OCI-LY7 (cell line): ENCODE measurements at places on chromosomes 1 and 21.
A peak's percentile ranks its signal among the peaks of the same experiment; 100 is the strongest.

- peak; percentile 94 for DNase-seq
These were observed 19.7 kb downstream of the BTG2 start for GRCh38 chr1:203325026-203325417.

DNA sequence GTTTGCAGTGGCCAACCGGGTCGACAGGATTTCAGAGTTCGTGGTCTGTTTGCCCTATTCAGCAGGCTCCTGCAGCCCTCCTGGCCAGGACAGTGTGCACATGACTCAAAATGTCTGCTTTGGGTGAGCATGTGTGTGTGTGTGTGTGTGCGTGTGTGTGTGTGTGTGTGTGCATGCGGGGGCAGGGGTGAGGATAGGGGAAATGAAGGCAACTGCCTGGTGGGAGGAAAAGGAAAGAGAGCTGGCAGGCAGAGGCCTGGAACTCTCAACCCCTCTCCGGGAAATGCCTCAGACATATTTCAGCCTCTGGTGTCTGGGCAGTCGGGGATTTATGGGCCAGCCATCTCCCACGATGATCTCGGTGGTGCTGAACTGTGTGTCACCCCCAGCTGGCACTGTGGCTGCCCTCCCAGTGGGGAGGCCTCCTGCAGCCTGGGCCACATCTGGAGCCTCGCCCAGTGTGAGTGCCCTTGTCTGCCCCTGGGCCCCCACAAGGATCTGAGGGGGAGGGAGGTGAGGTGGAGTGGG lies 15.2 kb downstream of the CDCP2 start:
- DNase-seq = no peak

GRCh38 chr1:156128654-156129597 lies 14.4 kb downstream of the LMNA start:
- no peak for DNase-seq

DNA sequence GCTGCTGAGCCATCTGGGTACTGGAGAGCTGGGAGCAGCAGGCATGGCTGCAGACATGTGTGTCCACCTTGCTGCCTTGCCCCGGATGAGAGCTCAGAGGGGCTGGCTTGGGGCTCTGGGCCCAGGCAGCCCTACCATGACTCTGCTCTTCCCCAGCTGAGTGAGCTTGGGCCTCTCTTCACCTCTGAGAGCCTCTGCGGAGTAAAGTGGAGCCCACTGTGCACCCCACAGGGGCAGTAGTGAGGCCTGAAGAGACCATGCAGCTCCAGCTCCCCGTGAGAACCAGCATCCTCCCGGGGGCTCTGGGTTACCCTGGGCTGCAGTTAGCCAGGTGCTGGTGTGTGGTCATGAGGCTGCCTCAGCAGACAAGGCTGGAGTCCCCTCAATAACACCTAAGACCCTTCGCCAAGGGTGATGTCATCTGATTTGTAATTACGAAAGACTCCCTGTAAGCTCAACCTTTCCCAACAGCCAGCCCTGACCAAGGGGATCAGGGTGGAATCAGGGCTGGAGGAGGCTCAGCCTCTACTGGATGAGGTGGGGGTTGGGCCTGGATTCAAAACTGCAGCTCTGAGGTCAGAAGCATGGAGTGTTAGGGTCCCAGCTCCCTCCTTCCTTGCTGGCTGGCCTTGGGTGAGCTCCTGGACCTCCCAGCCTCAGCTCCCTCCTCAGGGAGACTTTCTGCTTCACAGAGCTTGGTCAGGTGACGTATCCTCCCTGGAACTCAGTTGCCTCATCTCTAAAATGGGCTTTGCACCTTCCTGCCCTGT lies 308.0 kb downstream of the MATN1 start:
- DNase-seq = no peak

GRCh38 chr1:240691909-240692705 lies 80.2 kb upstream of the GREM2 start:
- no peak for DNase-seq

DNA sequence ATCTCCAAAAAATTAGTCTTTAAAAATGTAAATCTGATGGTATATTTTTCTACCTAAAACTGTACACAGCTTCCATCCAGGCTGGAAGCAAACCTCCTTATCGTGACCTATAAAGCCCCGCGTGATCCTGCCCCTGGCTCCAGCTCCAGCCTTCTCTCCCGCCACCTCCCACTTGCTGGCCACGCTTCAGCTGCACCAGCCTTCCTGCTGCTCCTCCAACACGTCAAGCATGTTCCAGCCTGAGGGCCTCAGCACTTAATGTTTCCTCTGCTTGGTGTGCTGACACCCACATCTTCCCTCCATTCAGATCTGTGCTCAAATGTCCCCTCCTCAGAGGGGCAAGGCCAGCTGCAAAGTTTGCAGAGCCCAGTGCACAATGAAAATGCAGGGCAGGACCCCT lies 123.5 kb upstream of the MAGI3 start:
- DNase-seq = no peak

DNA sequence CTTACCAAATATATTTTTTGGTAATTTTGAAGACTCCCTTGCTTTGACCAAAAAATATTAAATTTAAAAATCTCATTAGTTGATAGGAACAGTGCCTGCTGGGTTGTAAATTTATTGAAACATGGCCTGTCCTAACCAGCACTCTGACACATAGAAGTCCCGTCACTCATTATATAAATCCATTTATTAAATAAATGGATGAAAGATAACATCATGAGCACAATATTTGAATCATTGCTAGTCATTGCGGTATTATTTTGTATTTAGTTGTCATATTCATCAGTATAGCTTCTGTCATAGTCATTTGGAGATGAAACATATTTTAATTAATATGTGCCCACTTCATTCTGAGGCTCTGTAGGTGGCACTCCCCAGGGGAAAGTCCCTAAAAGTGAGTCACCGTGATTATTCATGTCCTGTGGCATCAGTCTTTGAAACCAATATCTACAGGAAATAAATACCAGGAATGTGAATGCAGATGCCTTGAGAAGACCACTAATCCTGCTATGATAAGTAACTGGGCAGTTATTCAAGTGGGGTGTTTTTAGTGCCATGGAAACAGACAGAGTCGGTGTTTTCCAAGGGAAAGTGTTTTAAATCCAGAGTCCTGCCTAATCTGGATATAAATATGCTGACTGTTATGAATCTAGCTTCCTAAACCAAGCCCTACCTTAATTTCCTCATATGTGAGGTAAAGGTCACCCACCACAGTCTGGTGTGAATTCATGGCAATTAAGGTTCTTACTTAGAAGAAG lies 302.0 kb downstream of the DUSP10 start:
- DNase-seq = no peak

DNA sequence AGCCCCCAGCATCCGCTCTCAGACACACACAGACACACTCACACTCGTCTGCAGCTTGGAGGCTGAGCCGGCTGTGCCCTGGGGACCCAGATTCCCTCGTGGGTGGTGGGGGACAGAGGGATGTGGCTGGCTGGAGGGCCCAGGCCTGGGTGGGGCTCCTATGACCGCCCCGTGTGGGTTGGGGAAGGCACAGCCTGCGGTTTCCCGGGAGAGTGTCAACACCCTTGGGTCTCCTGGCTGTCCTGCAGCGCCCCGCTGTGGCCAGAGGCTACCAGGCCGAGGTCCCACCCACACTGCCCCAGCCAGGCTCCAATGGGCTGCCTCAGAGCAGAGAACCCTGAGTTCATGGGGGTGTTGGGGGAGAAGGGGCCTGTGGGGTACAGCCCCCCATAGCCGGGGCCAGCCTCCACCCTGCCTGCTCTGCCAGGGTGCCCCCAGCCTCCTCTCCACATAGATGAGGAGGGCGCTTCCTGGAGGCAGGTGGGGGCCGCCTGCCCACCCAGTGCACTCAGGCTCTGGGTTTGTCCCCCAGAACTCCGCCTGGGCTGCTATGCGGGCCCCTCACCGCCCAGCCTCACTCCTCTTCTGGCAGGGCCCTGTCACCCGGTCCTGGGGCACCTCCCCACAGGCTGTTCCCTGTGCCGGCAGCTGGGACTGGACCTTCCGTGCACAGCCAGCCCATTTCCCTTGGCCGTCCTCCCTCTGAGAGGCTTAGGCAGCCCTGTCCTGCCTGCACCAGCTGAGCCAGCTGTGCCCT lies at the start of gene TTC34:
TSS of gene TTC34 (minus strand) at position 159 of the 757 bp plus-strand sequence. CDS start 866 bp downstream, outside the sequence.
- DNase-seq = peak; percentile 40

DNA sequence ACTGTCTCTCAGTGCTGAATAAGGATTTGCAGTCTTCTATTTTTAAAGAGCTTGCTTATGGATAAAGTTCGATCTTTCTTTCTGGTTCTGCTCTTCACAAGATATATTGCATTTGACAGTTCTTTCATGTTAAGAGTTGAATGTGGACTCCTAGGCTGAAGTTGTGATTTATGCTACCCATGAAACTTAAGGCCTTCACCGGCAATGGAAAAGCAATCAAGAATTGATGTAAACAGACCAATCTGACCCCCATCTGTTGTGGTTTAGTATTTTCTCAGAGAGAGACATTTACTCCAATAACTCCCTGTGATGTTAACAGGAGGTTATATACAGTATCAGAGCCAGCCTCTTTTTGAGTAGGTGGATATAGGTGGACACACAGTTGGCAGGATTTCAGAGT lies 165.8 kb downstream of the PAPPA2 start:
- DNase-seq = no peak

GRCh38 chr1:209708297-209708696 lies 3.7 kb downstream of the HSD11B1 start:
- DNase-seq = no peak

DNA sequence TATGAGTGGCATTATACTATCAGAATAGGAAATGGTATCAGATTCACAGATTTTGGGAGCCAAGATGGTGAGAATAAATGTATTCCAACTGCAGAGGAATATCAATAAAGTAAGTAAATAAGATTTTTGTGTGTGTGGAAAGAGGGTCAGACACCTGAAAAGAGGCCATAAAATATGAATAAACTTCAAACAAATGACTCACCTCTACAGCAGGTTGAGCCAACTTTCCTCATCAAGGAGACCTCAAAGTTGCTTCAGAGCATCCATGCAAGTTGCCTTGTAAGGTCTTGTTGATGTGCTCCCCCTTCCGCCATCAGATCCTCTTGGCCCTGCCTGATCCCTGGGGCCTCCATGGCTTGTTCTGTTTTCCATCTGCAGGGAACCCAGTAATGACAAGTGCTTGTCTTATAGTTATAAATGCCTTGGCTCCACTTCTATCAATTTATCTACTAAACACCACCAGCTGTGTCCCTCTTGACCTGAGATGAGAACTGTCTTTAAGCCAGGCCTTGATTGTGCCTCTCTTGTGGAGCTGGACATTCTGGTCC lies 775.6 kb downstream of the LTN1 start:
- DNase-seq = no peak

DNA sequence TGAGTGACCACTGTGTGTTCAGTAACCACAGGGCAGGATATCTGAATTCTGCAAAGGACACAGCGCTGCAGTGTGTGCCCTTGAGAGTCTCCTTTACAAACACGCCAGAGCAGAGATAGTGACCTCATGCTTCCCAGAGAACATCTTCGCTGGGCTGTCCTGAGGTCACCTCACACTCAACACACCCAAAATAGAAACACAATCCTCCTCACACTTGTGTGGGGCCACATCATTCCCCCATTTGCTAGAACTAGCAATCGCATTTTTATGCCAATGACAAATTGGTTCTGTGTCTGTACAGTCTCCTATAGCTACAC lies 140.1 kb upstream of the NRIP1 start:
- no peak for DNase-seq

- no peak for DNase-seq
These were observed 14.5 kb downstream of the CFHR4 start for GRCh38 chr1:196902344-196902743.
